ENCODE measurements at places on chromosomes 2 and 18.

GRCh38 chr2:133968446-133968845 lies 285.4 kb upstream of the MGAT5 start:
- peaks cover 8% of the 10 kb centered on the region for H3K4me1 ChIP-seq
- no peak overlapping the region for H3K27ac ChIP-seq

GRCh38 chr2:238158509-238159070 lies at the start of gene ERFE:
ERFE (plus strand) TSS chr2:238158970; CDS start chr2:238159008, 38 bp downstream.
- H3K27me3 ChIP-seq, result peaks cover 60% of the 10 kb centered on the region
- no peak within 1 kb of the TSS for H3K27ac ChIP-seq
- peaks cover 5% of the 10 kb centered on the region for H3K4me1 ChIP-seq
- H3K36me3 ChIP-seq, result no peaks in the 10 kb centered on the region
- H3K4me3 ChIP-seq, result peak within 1 kb of the TSS; percentile 42

- no peaks in the 10 kb centered on the region for H3K36me3 ChIP-seq
- no peaks in the 10 kb centered on the region for H3K27me3 ChIP-seq
- H3K4me1 ChIP-seq, result no peaks in the 10 kb centered on the region
- H3K27ac ChIP-seq, result no peak overlapping the region
- no peak for ATAC-seq
- no peak overlapping the region for H3K4me3 ChIP-seq
These were observed 106.6 kb upstream of the MSH6 start for GRCh38 chr2:47676261-47676926.

DNA sequence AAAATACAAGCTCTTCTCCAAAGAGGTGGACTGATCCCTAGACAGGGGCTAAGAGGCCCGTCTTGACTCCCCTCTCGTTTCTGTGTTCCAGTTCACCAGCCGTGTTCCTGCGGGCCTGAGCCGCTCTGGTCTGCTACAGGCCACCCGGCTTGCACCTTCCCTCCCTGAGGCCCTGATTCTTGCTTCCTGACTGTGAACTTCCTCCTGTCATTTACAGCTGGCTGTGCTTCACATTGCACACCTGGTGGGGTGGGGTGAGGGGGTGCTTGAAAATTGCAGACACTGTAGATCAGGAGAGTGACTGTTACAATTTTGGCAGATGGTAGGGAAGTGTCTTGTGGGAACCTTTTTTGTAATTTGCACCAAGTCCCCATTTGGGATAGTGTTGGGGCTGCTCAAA lies 64.4 kb downstream of the TSN start:
- H3K4me1 ChIP-seq, result no peaks in the 10 kb centered on the region
- ATAC-seq, result no peak
- H3K27ac ChIP-seq, result no peak overlapping the region
- H3K36me3 ChIP-seq, result no peaks in the 10 kb centered on the region
- no peak overlapping the region for H3K4me3 ChIP-seq

- H3K36me3 ChIP-seq, result no peaks in the 10 kb centered on the region
- peaks cover 5% of the 10 kb centered on the region for H3K4me1 ChIP-seq
- H3K27me3 ChIP-seq, result no peaks in the 10 kb centered on the region
- ATAC-seq, result no peak
- no peak overlapping the region for H3K27ac ChIP-seq
These were observed 312.4 kb downstream of the PLCL1 start for GRCh38 chr2:198116756-198117155.

- H3K36me3 ChIP-seq, result no peaks in the 10 kb centered on the region
- no peaks in the 10 kb centered on the region for H3K4me1 ChIP-seq
- H3K27ac ChIP-seq, result no peak overlapping the region
- no peak overlapping the region for H3K4me3 ChIP-seq
- H3K27me3 ChIP-seq, result no peaks in the 10 kb centered on the region
These were observed 52.4 kb downstream of the BCL2 start for GRCh38 chr18:63266888-63267790.

DNA sequence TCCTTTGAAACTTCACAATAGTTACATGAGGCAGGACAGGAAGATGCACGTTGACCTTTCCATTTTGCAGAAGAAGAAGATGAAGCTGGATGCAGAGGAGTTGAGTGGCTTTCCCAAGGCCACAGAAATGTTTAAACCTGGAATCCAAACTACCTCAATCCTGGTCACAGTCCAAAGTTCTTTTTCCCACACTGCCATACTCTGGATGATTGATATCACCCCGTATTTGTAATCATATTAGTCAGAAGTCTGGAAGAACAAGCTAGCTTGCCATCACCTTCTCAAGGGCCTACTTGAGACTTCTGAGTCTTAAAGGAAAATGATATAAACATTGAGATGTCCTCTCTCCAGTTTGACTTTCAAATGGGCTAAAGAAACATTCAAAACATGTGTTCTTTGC lies 190.1 kb downstream of the LNPK start:
- no peaks in the 10 kb centered on the region for H3K36me3 ChIP-seq
- no peak for ATAC-seq
- H3K4me1 ChIP-seq, result no peaks in the 10 kb centered on the region
- H3K4me3 ChIP-seq, result no peak overlapping the region
